ENCODE measurements at places on chromosomes 7 and 10.

- DNase-seq: no peak
Measured at GRCh38 chr10:115321360-115321759, 228.2 kb downstream of the ATRNL1 start.

DNA sequence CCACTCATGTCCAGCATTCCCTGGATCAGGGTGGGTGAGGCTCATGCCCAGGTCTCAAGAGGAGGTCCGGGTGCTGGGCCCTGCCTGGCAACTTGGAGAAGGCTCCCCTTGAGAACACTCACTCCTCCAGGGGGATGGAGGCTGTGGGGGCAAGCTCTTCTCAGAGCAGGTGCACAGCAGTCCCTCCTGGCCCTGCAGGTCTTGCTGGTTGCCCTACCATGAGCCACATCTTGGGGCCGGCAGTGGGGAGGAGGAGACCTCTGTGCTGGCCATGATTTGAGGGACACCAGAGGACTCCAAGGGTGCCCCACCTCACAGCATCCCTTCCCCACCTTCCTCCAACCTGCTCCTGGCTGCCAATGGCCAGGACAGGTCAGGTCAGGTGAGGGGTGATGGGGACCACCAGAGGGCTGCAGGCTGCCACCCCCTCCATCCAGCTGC lies 87.4 kb upstream of the RET start:
- DNase-seq: no peak

DNA sequence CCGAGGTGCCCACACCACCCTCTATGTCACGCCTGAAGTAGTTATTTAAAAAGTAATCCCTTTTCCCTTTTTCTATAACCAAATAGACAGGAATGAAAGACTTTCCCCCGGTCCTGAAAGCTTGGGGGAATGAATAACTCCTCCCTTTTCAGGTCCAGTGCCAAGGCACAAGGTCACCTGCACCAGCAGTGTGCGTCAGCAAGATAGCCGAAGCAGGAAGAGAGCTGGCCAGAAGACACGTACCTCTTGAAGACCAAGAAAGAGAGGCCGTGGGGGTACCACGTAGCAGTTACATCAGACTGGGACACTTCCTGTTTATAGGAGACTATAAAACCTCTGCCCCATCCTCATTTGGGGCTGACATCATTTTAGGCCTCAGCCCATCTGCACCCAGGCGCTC lies 10.7 kb upstream of the AKR1B1 start:
- no peak for DNase-seq

GRCh38 chr7:25726170-25726780 lies 425.7 kb upstream of the NFE2L3 start:
- DNase-seq: no peak

DNA sequence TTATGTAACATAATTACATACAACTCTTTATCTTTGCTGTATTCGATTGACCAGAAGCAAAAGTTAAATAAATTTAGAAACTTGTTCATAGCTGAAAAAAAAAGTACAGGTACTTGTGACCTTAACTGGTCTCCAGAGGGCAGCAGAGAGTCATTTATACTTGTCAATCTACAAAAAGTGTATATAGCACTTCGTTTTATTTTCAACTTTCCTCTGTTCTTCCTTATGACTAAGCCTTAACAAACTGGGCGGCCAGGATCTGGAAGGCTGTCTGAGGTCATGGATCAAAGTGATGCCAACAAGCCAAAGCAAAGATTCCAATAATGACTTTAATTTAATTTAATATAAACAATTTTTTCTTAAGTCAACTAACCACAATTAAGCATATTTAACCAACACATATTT lies 29.8 kb downstream of the C10orf67 start:
- peak; percentile 82 for DNase-seq

GRCh38 chr7:158973440-158973839 lies 117.1 kb downstream of the DYNC2I1 start:
- DNase-seq: no peak

DNA sequence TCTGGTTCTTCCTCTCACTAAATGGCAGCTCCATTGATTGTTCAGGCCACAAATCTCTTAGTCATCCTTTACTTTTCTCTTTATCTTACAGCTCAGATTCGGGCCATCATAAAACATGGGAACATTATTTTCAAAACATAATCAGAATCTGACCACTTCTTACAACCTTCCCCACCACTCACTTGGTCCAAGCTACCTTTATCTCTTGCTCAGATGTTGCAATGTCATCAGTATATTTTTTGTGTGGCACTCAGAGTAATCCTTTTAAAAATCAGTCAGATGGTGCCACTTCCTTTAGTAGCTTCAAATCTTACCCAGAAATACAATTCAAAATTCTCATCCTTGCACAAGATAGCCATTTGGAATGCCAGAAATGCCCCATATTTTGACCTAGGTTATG lies 34.5 kb upstream of the FAM3C start:
- no peak for DNase-seq

DNA sequence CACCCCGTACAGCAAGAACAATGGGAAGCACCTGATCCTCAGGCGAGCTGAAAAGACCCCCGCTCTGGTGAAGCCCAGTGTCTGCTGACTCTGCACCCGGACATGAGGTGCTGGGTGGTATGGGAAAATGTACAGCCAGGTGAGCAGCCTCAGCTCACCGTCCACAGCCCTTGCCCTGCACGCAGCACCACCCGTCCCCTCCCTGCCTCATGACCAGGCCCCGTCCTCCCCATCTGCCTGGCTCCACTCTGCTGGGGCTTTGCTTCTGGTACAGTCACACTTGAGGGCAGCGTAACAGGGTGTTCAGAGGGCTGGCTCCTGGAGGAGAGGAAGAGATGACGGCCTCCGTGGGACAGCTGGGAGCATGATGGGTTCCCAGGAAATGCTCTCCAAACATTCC lies 49.1 kb downstream of the NCAPG2 start:
- DNase-seq: no peak

- DNase-seq: no peak
Measured at GRCh38 chr10:8233832-8234259, 179.4 kb downstream of the GATA3 start.

GRCh38 chr10:1731592-1731991 lies 5.7 kb downstream of the ADARB2 start:
- no peak for DNase-seq

DNA sequence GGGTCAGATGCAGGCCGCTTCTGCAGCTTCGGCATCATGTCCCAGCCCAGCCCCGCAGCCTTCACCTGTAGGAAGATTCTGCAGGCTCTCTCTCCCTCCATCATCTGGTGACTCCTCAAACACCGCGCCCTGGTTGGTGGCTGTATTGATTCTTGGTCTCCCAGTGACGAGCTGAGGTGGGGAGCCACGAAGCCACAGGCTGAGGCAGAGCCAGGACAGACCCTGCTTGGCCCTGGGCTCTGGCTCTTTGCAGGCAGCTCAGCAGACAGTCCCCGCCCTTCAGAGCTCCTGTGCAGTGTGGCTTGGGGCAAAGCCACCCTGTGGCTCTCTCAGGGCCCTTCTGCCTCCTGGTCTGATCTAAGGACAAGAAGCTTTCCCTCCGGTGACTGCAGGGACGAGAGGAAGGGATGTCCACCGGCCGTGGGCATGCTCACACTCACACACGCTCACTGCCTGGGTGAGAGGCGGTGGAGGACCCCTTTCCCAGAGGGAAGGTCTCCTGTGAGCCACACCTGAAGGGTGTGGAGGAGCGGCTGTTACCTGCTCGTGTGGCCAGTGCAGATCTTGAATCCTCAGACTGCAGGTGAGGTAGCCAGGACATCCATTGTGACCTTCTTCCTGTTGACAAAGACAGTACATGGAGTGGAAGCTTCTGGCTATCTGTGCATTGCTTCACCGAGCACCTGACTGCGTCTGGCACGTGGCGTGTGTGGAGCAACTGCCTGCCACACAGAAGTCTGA lies 79.6 kb downstream of the INPP5A start:
- DNase-seq: no peak

All from fibroblast of skin of right biceps (primary cell).